ENCODE measurements at places on chromosomes 13 and 19. TPM values are rescaled to one million over a fixed set of nuclear protein-coding genes. Genes with fewer than 3 reads are reported as not detected.

HIPK4 gene
- not detected for total RNA-seq

ZNF473 gene
- 10.6 TPM for total RNA-seq

WASF3 gene
- not detected for total RNA-seq

CLDND2 gene
- total RNA-seq, result 3.1 TPM
